SK-MEL-5 (cell line): ENCODE measurements at places on chromosomes 16 and 17.

DNA sequence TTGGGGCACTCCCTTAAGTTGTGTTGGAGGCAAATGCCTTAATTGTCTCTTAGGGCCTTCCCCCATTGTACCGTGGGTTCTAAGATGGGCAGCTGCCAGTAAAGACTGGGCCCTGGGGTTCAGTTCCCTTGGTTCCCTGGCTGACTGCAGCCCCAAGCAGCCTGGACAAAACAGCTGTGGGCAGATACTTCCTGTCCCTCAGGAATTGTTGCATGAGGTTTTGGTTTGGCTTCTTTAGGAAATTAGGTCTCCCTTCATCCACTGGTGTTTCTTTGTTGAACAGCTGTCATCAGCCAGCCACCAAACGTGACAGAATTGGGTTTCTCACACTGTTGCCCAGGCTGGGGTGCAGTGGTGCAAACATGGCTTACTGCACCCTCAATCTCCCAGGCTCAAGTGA is 42.0 kb upstream of the ETV4 start:
- no peak for DNase-seq

- DNase-seq, result no peak
These were observed 370.8 kb upstream of the ZFHX3 start for GRCh38 chr16:73418691-73419090.

- no peak for DNase-seq
These were observed 11.0 kb upstream of the BBS2 start for GRCh38 chr16:56530872-56531271.

- no peak for DNase-seq
These were observed 1.2 kb downstream of the GSG1L start for GRCh38 chr16:28062261-28062846.
